ENCODE measurements at places on chromosomes 6 and 20. TPM values are rescaled to one million over a fixed set of nuclear protein-coding genes. Genes with fewer than 3 reads are reported as not detected.

DNA sequence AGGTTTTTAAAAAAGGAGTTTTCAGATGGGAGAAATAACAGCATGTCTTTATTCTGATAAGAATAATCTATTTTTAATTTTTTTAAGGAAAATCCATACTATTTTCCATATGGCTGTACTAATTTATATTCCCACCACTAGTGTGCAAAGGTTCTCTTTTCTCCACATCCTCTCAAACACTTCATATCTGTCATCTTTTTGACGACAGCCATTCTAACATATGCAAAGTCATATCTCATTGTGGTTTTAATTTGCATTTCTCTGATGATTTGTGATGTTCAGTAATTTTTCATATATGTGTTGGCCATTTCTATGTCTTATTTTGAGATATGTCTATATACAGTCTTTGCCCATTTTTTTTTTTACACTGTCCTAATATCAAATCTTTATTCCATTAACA, 280.6 kb upstream of the RUNX2 start:
- no peak for DNase-seq

- DNase-seq = no peak
These were observed 50.8 kb downstream of the ZMYND8 start for GRCh38 chr20:47305667-47306066.

GRCh38 chr20:62320581-62321354, 18.0 kb downstream of the ADRM1 start:
- DNase-seq = no peak

DNA sequence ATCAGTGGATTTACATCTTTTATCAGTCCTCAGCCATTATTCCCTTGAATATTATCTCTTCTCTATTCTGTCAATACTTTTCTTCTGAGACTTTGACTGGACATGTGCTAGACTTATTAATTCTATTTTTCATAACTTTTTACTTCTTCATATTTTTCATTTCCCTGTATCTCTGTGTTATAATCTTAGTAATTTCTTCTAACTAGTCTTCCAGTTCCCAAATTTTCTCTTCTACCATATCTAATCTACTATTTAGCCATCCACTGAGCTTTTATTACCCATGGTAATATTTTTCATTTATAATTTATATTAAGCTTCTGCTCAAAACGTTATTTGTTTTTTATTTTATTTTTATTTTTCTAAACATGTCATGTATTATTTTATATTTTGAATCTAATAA, 13.1 kb upstream of the FNDC1 start:
- no peak for DNase-seq

DNA sequence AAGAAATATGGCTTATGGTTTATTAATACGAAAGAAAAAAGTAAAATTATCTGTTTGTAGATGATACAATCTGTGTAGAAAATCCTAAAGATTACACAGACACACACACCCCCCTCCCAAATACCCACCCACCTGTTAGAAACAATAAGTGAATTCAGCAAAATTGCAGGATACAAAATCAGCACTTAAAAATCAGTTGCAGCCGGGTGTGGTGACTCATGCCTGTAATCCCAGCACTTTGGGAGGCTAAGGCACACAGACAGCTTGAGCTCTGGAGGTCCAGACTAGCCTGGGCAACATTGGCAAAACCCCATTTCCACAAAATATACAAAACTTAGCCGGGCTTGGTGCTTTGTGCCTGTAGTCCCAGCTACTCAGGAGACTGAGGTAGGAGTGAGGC, 42.3 kb downstream of the NINL start:
- no peak for DNase-seq

- DNase-seq = no peak
These were observed 88.5 kb upstream of the KCNK16 start for GRCh38 chr6:39411001-39411400.

DNA sequence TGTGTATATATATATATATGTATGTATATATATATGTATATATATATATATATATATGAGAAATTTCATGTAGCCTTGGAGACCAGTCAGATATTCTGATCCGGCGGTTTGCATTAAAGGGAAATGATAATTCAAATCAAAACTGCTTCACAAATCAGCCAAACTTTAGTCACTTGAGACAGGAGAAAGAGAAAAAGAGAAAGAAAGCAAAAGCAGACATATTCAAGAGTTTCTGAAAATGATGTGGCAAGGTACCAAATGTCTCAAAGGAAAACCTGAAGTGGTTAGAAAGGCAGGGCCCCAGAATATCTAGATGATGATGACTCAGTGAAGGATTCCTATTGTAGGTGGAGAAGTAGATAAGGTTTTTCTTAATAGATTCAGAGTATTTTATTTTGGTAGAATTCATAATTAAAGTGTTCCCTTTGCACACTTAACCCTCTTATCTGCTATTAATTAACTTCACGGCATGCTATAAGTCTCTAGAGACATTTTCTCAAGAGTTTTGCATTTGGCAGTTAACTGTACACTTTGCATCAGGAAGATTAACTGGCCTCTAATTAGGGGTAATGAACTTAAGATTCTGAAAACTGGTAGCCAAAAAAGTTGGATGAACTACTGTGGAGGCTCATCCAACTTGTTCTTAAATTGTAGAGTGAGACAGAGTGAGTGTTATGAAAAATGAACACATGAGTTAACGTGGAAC, 50.1 kb upstream of the ASF1A start:
- DNase-seq = no peak

ERGIC3 gene
- polyA plus RNA-seq = 206 TPM

DNA sequence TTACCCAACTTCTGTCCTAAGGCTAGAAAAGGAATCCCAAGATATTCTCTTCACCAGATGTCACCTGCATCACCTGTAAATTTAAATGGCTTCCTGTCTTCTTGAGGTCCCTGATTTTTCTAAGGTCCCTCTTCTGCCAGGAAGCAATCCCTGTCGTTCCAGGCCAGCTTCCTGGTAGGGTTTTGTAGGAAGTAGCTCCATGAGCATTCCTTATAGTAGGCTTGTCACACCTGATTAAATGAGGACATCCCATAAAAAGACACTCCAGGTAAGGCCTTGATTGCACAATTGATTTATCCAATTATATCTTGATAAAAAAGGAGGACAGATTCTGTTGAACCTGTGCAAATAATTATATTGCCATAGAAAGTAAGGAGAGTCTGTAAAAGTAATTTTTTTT, 8.7 kb downstream of the RAB44 start:
- DNase-seq = no peak

GRCh38 chr6:113481910-113482309, 375.2 kb upstream of the MARCKS start:
- DNase-seq = no peak

DNA sequence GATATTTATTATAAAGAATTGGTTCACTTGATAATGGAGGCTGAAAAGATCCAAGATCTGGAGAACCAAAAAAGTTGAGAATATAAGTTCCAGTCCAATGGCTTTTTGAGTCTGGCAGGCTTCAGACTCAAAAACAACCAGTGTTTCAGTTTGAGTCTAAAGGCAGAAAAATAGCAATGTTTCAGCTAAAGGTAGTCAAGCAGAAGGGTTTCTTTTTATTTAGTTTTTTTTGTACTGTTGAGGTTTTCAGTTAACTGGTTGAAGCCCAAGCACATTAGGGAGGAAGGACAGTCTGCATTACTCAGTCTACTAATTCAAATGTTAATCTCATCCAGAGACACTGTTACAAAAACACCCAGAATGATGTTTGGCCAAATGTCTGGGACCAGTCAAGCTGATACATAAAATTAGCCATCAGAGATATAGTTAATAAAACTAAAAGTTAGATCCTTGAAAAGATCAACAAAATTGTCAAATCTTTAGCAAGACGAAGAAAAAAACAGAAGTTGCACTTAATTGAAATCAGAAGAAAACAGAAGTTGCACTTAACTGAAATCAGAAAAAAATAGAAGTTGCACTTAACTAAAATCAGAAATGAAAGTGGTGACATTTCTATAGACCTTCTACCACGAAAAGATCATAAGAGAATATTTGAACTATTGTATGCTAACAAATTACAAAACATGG, 980.3 kb upstream of the FLRT3 start:
- no peak for DNase-seq

GRCh38 chr6:36827261-36828079, 11.8 kb downstream of the CPNE5 start:
- peak; percentile 86 for DNase-seq

DNA sequence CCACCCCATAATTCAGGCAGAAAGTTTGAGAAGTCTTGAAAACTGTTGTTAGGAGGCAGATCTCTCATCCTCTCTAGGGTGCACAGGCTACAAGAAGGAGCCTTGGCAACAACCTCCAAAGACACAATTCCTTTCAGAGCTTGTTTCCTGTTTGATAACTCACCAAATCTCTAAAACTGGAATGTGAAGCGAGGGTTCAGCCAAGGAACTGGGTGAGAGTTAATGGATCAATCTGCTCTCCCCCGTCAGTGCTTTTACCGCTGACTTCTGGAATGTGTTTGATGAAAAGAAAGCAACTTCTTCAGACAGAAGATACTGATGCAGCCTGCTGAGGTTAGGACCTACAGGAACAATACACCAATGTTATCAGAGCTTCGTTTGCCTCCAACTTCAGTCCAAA, 171.8 kb upstream of the BMP2 start:
- DNase-seq = peak; percentile 34

DNA sequence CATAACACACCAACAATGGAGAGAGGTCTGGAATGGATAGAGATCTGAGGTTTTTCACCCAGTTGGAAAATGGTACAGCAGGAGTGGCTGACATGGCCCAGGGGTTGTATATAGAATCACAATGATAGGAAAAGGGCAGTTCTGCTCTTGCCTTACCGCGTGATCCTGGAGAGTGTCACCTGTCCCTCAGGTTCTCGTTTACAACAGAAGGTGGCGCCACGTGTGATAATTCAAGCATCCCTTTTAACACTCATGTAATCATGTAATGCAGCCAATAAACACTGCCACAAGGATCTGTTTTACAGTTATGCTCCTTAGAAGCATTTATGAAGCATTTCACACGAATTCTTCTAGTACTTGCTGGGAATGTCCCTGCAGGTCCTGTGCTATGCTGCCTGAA, 12.9 kb upstream of the WFDC2 start:
- DNase-seq = no peak

- no peak for DNase-seq
These were observed 27.1 kb upstream of the MICB start for GRCh38 chr6:31470801-31471200.

KHDC1 gene
- 5.1 TPM for polyA plus RNA-seq

- DNase-seq = no peak
These were observed 23.6 kb upstream of the TGM6 start for GRCh38 chr20:2357114-2357513.

DNA sequence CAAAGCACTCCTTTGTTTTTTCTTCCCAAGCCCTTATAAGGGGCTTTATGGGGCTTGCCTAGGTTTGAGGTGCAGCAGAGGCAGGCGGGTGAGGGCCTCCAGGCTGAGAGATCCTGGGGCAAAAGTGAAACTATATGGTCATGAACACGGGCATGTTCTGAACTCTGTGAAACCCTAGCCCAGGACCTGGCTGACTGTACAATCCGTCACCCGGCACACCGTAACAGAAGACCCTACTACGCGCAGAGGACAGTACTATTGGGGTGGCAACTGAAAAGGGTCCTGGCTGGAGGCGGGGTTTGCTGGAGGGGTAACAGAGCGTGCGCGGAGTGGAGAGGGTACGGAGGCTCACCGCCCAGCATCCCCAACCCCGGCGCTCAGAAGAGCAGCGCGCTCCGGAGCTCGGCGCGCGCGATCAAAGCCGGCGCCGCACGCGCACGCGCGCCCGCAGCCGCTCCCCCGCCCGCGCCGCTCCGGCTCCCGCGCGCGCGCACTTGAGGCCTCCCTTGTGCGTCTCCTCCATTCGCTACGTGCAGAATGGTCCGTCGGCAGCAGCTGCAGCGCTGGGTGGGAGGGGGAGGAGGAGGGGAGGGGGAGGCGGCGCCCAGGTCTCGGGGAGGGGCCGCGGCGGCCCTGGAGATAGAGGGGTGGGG, 54.2 kb downstream of the MRPL14 start:
- peak; percentile 98 for DNase-seq

DNA sequence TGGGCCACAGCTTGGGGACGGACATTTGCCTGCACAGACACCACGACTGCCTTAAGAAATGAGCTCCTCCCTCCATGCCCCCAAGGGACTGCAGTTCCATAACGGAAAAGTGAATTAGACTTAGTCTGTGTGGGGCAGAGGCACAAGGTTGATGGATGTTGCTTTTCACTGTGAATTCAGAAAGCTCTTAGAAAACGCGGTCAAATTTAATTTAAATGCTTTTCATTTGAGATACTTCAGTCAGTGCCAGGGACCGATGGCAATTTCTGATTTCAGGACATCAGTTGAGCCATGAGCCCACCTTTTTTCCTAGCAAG, 356.4 kb downstream of the KIF16B start:
- DNase-seq = no peak

ARMH2 gene
- polyA plus RNA-seq = not detected

- DNase-seq = no peak
These were observed 251.4 kb downstream of the DLL1 start for GRCh38 chr6:170039156-170040114.

GRCh38 chr6:2186516-2186915, 58.9 kb downstream of the GMDS start:
- no peak for DNase-seq

HLA-DQB1 gene
- 0.37 TPM for polyA plus RNA-seq

SNAP25 gene
- polyA plus RNA-seq = 7.5 TPM

DNA sequence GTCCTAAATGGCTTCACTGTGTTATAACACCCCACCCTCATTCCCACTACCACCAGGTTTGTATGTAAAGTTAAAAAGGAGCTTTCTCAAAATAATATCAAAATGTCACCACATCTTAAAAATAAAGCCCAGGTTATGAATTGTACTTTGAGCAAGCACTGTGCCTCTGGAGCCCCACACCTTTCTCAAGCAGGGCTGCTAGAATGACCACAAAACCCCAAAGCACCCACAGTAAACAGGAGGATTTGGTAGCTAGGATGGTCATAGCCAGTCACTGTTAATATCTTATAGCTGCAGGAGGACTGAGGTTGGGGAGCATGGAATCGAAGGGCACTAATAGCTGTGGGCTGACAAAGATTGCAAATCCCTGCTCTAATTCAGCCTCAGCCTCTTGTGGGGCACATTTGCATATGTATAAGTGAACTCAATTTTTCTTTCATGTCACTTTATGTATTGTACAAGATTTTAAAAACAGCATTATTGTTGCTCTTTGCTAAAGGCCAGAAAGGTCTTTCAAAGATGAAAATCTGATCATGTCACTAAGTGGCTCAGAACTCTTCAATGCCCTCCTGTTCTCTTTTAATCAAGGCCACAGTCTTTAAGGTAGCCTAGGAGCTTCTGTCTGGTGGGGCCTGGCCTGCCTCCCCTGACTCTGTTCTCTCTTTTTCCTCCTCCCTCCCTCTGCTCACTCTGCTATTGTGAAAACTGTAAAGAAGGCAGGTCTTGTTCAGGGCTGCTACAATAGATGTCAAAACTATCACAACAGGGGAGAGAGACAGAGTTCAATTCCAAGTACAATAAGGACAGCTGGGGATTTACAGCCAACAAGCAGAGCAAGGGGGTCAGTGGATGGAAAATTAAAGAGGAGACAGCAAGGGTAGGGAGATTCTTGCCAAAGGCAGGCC, 101.6 kb downstream of the TMEM200A start:
- DNase-seq = no peak

SMOC2 gene
- 84.8 TPM for polyA plus RNA-seq

BEND6 gene
- polyA plus RNA-seq = 0.47 TPM

OTOR gene
- polyA plus RNA-seq = 0.13 TPM
